Brain pericyte (primary cell): ENCODE measurements at places on chromosomes 7 and 10.

GRCh38 chr10:17671307-17671706 lies 27.4 kb downstream of the STAM start:
- no peak for DNase-seq

DNA sequence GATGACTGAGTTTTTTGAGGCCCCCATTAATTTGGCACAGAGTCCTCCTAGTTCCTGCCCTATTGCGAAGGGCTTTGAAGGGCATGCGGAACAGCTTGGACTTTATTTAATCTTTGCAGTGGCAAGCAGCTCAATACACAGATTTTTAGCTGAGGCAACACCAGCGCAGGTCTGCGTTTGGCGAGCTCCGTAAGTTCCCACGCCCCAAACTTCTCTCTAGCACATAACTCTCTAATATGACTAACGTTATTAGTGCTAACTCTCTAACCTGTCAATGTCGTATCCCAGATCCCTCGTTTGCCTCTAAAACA lies 366 bp upstream of the TAF3 start:
- no peak for DNase-seq

DNA sequence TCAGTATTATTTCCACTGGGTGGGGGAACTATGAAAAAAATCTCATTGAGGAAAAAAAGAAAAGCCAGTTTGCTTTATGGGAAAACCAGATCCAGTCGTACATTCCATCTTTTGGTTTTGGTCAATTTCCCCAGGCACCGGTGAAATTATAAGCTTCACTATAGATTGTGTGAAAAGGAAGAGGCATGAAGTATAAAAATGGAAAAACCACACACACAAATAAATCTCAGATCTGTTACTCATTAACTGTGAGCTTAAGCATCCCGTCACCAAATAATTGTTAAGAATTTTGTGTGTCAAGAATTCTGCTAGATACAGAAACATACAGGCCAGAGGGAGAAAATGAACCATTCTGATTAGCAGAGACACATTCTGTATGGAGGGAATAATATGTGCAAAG lies 405.5 kb upstream of the CELF2 start:
- DNase-seq, result no peak

GRCh38 chr7:47666164-47666862 lies 84.4 kb upstream of the TNS3 start:
- no peak for DNase-seq

DNA sequence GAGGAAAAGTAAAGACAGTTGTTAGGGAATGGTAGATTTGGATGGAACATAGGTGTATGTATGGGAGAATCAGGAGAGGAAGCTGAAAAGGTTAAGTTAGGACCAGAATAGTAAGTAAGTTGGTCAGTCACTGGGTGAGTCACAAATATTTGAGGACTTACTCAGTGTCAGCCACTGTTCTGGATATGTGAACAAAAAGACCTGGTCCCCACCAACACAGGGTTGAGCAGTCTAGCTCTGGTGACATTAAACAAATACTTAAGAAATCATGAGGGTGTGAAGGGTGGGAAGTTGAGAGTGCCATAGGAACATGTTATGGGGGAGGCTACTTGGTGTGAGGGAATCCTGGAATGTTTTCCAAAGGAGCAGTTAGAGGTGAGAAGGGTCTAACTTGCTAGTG lies 246.9 kb downstream of the PTEN start:
- no peak for DNase-seq

GRCh38 chr10:74683621-74684364 lies 142.6 kb upstream of the KAT6B start:
- DNase-seq, result no peak

DNA sequence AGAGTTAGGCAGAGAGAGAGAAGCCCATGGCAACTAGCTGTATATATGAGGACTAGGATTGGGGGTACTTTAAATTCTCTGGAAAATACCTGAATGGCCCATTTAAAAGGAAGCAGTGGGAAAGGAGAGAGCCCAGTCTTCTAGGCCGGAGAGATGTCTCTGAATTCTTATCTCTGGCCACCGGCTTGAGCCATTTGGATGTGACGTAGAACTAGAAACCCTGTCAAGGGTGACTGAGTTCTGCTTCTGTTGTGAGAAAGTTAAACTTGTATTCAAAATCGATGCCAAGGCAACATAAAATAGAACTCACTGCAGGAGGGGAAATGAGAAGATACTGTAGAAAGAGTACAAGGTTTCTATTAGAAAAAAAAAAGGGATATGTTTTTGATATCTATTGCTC lies 6.3 kb upstream of the GSTK1 start:
- DNase-seq, result no peak

DNA sequence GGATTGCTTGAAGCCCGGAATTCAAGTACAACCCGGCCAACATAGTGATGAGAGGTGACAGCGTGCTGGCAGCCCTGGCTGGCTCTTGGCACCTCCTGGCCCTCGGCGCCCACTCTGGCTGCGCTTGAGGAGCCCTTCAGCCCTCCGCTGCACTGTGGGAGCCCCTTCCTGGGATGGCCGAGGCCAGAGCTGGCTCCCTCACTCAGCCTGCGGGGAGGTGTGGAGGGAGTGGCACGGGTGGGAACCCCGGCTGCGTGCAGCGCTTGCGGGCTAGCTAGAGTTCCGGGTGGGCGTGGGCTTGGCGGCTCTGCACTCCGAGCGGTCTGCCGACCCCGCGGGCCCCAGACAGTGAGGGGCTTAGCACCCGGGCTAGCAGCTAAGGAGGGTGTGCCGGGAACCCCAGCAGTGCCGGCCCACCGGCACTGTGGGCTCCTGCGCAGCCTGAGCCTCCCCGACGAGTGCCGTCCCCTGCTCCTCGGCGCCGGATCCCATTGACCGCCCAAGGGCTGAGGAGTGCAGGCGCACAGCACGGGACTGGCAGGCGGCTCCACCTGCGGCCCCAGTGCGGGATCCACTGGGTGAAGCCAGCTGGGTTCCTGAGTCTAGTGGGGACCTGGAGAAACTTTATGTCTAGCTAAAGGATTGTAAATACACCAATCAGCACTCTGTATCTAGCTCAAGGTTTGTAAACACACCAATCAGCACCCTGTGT lies 12.1 kb upstream of the RNF216 start:
- no peak for DNase-seq

GRCh38 chr10:124624895-124625294 lies 119.3 kb downstream of the FAM53B start:
- DNase-seq, result no peak

DNA sequence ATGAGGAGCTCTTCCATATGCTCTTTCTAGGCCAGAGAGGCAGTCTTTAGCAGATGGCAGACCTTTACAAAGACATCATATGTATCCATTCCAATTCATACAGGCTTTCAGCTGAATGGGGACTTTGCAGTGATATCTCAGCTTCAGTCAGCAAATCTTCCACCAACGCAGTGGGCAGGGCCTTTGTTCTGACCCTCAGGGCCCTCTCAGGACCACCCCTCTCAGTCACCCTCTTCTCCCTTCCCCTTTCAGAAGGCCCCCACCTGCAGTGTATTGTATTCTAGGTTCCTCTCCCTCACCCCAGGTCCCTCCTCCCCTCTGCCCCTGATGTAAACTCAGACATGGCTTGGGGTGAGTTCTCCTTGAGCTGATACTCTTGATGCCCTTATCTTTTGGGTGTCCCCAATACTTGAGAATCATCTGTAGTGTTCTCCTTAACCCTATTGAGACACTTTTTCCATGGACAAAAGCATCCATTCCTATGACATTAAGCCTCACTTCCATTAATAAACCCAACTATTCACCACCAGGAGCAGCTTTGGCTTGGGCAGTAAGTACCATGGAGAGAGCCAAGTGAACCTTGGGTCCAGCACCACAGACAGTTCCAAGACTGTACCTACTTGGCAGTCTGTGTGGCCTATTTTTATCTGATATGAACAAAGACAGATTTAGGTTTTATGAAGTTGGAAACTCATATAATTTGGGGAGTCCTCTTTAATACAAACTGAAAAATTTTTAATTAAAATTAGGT lies 62.7 kb downstream of the ADCYAP1R1 start:
- DNase-seq, result no peak

DNA sequence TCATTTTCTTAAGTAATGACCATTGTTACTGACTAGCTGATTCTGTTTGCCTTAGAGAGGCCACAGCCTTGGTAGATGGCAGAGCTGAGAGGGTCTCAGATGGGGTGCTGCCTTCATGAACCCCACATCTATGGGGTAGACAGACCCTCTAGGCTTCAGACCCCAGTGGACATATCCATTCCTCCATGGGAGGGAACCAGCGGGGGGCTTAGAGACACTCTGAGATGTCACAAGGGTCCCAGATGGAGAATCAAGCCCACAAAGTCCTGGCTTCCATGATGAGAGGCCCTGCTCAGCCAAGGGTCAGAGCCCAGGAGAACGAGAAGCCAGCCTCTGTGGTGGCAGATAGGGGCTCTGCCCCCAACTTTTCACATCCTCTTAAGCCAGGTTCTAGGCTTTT lies 408.6 kb downstream of the TCERG1L start:
- no peak for DNase-seq

- DNase-seq, result no peak
Measured at GRCh38 chr10:4623757-4624420, 202.1 kb upstream of the AKR1E2 start.

GRCh38 chr7:26663874-26664273 lies 200.5 kb downstream of the SKAP2 start:
- no peak for DNase-seq

GRCh38 chr7:133675510-133676218 lies 422.8 kb downstream of the EXOC4 start:
- DNase-seq, result no peak

DNA sequence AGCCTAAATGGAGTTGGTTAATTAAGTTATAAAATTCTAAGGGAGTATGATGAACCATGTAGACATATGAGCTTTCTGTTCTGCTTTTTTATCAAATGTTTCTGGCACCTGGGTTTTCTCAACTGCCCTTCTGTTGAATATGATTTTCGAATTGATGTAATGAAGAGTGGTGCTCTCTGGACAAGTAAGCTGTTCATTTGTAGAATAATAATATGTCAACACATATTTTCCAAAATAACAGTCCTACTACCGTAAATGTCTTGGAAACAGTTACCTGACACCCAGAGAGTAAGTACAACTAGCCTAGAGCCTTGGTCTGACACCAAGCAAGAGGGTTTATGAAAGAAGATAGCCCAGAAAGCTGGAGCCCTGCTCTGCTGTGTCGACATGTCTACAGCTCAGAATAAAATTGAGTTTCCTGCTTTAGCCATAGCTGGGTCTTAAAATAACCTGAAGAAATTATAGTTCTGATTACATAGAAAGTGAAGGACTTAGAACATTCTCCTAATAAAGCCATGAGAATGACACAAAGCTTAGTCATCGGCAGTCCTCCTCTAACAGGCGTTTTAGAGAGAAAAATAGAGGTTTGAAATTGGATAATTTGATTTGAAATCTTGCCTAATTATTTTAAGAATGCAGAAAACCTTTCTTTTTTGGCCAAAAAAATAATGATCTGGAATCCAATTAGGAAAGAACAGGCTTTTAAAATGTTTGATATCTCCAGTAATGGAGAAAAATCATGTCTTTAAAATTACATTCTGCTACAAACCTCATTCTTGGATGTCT lies 25.1 kb downstream of the HDAC9 start:
- no peak for DNase-seq

DNA sequence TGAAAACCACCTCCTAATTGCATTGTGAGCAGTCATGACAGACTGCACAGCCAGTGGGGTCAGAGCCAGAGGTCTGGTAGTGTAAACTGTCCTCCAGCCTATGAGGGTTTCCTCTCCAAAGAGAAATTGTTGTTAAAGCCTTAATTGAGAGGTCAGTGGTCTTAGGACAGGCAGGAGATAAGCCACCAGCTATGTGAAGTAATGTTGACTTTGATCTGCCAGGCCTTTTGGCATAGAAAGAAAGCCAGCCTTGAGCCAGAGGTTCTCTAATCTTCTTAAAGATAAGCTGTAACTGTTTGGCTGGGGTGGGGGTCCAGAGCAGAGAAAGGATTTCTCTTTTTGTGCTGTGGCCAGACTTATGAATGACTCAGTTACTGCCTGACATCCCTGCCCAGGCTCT lies 248.4 kb downstream of the WDR11 start:
- DNase-seq, result no peak

DNA sequence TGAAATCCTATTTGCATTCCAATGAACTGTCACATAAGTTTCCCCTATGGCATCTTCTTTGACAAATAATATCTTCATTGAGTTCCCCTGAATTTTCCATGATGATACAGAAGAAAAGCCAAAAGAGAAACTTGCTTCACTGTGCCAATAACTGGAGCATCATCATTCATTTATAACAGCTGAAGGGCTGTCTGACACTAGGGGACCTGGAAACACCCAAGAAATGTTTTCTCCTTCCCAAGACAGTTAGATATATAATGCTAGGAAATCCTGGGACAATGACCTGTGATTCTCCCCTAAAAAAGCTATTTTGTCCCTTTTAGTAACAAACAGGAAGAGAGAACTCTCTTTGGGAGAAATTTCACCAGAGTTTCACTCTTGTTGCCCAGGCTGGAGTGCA lies 133.6 kb downstream of the SEMA3C start:
- no peak for DNase-seq

DNA sequence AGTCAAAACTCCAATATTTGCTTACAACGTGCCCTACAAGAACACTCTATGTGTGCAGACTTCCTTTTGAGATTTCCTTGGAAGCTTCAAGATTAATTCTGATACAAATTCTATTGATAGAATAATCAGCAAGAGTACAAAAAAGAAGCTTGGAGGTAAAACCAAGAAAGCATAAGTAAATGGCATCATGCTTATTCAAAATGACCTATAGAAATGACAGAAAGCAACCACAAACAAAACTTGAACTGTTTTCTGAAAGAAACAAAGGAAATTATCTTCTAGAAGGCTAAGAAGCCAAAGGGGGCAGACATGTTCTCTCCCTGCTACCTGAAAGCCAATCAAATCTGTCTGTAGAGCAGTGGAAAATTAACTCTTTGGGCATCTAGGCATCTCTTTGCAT lies 73.0 kb downstream of the CTNNA3 start:
- DNase-seq, result no peak

DNA sequence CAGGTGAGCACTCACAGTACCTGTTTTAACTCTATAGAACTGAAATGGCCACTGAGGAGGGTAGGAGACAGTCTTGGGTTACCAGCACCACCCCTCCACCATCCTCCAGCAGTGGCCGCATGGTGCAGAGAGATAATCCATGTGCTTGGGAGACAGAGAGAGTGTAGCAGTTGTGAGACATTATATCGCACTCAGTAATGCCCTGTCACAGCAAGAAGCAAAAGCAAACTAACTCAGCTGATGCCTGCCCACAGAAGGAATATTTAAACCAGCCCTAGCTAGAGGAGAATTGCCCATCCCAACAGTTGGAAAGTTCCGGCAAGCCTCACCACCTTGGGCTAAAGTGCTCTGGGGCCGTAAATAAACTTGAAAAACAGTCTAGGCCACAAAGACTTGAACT lies 58.8 kb upstream of the HBP1 start:
- no peak for DNase-seq

- DNase-seq, result no peak
Measured at GRCh38 chr7:158663428-158663741, 41.2 kb downstream of the NCAPG2 start.

GRCh38 chr7:148670807-148671206 lies 27.9 kb upstream of the CUL1 start:
- DNase-seq, result no peak
